ENCODE measurements at places on chromosomes 12 and 14. TPM values are rescaled to one million over a fixed set of nuclear protein-coding genes. Genes with fewer than 3 reads are reported as not detected.

The MORN3 gene
- not detected for total RNA-seq

The SYT1 gene
- under 0.01 TPM for total RNA-seq

The STXBP6 gene
- 8.6 TPM for total RNA-seq

The ACOT4 gene
- total RNA-seq, result 5.5 TPM

The GPR135 gene
- 3.6 TPM for total RNA-seq

The CLEC4E gene
- not detected for total RNA-seq

The ADSS1 gene
- 1.9 TPM for total RNA-seq

All from melanocyte of skin (primary cell).